ENCODE measurements at places on chromosomes 2 and 18. TPM values are rescaled to one million over a fixed set of nuclear protein-coding genes. Genes with fewer than 3 reads are reported as not detected.

- no peak for DNase-seq
Measured at GRCh38 chr2:179884193-179884592, 22.8 kb upstream of the ZNF385B start.

DNA sequence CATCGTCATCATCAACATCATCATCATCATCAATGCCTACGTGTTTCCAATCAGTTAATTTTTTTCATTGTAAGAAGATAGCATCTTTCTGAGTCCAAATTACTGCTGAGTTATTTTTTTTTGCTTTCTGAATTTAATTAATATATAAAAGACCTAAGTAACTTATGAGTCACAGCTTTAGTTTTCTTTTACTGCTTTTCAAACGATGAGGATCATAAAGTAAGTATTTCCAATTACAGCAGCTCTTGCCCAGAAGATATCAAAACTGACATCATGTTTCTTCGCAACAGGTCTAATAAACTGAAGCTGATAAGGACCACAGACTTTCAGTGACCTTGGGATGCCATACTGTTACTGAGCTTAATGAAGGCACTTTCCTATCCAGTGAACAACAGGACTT is 442.2 kb downstream of the DSEL start:
- DNase-seq: no peak

The CYRIA gene
- 28.2 TPM for total RNA-seq

The DTNA gene
- 86.1 TPM for total RNA-seq

DNA sequence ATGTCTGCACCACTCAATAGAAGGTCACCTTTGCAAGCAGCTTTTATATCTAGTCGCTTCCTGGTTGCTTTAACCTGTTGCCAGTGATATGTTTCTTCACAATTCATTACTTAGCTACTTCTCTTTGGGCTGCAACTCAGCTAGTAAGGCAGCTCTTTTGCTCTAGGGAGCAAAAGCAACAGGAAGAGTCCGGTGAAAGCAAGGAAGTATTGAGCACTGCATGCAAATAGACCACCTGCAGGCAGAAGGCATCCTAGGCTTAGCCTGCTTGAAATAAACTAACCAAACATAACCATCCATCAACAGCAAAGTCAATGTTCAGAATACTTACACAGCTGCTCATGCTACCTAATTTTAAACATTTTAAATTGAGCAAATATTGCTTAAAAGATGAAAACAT is 529.2 kb upstream of the LINC00305 start:
- DNase-seq: no peak

The SLC35F5 gene
- 139 TPM for total RNA-seq

DNA sequence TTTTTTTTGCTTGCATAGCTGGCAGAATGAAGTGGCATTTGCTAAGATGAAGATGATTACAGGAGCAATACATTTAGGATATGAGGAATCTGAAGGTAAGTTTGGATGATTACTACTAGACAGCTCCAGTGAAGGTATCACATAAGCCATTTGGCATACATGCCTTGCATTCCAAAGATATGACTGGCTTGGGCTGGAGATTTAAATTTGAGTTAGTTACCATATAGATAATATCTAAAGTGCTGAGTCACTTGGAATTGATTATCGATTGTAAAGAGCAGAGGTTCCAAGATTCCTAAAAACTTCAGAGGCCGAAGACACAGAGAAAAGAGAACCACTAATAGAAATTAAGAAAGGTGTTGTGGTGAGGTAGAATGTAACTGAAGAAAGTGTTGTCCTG is 1026.4 kb downstream of the DSC3 start:
- no peak for DNase-seq

- DNase-seq: no peak
Measured at GRCh38 chr2:188485496-188485895, 193.8 kb downstream of the GULP1 start.

GRCh38 chr2:97911206-97911921 is 84.4 kb downstream of the TMEM131 start:
- DNase-seq: no peak

The RAB6C gene
- 1.2 TPM for total RNA-seq

The ERICH2 gene
- not detected for total RNA-seq

- DNase-seq: no peak
Measured at GRCh38 chr2:121605820-121606733, 43.2 kb downstream of the CLASP1 start.

DNA sequence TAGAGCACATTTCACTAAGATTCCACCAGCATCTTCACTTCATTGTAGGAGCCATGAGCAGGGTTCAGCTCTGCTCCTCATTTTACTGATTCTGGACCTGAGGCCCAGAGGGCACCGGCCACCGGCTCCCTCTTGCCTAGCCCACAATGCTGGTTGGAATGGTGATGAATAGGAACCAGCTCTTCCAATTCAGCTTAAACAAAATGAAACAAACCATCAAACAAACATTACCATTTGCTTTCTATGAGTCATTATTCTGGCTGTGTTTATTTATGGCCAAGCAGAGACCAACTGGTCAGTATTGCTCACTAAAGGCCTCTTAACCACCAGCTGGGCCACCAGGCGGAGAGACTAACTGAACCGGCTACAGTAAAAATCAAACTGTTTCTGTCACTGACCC is 176.7 kb downstream of the MTX2 start:
- no peak for DNase-seq

- no peak for DNase-seq
Measured at GRCh38 chr2:149036507-149037293, 1.8 kb upstream of the LYPD6B start.

The IL1RN gene
- total RNA-seq: not detected

All from cerebellum (tissue), 4 donors.